ENCODE measurements at places on chromosomes 7 and 10.

DNA sequence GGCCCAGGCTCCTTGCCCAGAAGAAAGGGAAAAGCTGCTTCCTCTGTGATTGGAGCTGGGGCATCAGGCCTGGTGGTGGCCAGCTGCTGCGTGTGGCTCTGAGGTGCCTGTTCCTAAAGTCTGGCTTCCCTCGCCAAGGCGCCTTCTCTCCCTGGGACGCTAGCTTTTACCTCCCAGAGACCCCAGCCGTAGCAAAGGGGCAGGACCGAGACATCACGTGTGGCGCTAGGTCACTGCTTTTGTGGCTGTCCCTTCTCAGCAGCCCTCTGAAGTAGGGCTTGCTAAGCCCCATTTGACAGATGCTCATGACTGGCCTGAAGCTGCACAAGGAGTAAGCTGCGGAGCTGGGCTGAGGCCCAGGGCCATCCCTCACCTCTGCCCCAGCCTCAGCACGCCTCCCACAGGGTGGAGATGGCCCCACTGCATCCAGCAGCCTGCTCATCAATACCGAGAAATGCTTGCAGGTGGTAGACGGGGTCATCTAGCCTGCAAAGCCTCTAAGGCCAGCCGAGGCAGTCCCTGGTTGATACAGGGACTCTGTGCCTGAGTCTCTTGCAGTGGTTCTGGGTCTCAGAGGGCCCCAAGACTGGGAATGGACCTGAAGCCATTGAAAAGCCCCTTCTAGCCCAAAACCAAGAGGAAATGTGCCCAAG is 171.2 kb downstream of the LCOR start:
- DNase-seq: no peak

DNA sequence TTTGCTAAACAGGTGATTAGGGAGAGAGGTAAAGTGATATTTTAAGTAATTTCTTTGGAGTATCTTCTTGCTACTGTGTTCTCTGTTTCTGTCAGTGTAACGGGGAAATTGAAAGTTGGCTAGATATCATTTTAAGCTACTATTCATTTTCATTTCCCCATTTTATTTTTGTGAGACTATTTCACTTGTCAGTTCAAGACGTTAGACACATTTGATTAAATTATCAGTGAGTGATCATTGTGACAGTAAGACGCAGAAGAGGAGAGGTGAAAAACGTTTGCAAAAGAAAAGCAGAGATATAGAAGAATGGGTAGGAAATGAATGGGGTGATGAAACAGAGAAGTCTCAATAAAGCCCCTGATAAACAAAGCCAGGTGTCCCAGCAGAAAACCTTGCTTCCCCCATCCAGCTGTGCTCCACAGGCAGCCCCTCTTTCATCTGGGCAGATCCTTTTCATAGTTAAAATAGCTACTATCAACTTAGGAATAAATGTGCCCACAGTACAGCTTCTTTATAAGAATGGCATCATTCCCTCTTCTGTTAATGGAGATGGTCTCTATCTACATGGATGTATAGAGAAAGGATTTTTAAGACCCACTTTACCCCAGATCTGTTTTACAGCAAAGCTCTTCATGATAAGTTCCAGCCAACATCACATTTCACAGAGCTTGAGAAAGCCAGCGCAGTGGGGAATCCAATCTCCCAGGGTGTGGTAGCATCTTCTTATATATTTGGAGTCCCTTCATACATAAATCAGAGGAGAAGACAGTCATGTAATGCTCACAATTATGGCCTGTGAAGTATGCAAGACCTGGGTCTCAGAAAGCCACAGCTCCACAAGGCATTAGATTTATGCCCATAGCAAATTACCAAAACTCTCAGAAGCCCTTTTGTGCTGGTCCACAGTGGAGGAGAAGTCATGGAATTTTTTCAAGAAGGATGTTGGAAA is 138.1 kb upstream of the ITGB1 start:
- DNase-seq: no peak

DNA sequence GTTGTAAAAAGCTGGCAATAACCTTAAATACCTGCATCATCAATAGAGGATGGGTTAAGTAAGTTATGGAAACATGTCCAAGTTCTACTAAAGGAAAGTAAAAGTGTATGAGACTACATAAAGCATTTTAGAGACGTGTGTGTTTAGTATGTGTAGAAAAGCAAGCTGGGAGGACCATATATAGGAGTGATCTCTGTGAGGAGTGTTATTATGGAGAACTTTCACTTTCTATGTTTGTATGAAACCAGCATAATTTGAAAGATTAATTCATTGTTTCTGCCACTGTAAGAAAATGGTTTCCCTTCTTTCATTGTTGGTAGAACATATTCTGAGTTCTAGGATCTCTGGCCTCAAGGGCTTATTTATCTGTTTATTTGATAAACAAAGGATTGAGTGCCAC is 19.2 kb upstream of the PDLIM1 start:
- no peak for DNase-seq

GRCh38 chr10:130804281-130804680 is 507.2 kb downstream of the TCERG1L start:
- no peak for DNase-seq

DNA sequence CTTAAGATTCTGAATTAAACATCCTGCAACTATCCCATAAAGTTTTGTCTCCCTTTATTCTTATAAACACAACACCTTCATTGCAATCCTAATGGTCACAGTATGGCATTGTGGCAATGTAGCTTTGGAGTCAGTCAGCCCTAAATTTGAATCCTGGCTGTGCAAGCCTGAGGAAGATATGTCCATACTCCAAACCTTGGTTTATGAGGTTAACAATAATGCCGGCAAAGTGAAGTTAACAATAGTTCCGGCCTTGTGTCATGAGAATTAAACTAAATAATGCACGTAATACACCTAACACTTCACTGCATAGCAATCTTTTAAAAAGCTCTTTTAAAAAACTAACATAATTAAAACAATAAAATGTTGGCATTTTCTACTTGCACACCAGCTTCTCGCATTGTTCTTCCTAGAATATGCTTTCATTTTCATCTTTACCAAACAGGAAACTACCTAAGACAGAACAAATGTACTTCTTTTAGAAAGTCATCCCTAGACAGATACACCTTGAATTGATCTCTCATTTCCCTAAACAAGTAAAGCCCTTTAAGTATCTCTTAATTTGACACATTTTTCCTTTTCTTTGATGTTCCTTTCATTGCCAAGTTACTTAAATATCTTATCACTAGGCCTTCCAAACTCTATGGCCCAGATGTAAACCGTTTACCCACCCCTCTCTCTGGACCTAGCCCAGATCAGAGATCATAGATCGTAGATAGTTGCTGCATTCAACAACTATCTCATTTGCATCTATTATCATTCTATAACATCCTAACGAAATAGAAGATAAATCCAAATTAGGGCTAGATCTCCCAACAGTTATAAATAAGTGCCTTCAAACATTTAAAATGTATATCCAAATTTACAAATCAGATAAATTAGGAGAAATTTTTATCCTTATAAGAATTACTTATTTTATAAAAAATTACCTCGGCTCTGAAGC is 66.7 kb downstream of the CREB3L2 start:
- DNase-seq: no peak

GRCh38 chr7:14380881-14381280 is 391.4 kb upstream of the ETV1 start:
- DNase-seq: no peak

DNA sequence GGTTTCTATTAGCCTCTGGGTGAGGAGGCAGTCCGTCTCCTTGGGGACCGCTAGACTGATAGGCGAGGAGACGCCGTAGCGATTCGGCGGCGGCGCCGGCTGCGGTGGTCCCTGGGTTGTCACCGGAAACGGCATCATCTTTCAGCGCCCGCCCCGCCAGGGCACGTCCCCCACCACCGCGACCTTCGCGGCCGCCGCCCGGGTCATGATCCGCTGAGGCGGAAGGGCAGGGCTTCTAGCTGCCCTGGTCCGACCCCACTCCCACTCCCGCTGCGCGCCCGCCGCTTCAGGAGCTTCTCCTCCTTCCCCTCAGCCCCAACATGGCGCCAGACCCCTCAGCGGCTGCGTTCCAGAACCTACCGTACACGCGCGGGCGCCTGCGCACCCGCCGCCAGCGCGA is at the start of gene PAPOLB:
TSS of gene PAPOLB (minus strand) at position 358 of the 400 bp plus-strand sequence. CDS start at position 138, 220 bp downstream.
- peak; percentile 42 for DNase-seq

DNA sequence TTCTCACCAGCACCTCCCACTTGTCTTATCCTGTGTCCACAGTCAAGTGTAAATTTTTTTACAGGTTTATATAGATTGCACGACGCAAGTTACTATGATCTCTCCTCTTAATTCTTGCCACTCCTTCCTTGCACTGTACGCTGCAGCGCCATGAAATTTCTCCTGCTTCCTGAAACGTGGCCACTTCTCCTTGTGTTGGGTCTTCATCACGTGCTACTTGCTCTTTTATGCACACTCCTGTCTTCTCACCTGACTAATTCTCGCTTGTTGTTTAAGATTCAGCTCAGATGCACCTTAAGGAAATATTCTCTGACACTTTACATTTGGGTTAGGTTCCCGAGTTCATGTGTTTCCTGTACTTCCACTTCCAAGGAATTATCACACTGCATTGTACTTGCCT is 76.5 kb upstream of the ODAD2 start:
- DNase-seq: no peak

DNA sequence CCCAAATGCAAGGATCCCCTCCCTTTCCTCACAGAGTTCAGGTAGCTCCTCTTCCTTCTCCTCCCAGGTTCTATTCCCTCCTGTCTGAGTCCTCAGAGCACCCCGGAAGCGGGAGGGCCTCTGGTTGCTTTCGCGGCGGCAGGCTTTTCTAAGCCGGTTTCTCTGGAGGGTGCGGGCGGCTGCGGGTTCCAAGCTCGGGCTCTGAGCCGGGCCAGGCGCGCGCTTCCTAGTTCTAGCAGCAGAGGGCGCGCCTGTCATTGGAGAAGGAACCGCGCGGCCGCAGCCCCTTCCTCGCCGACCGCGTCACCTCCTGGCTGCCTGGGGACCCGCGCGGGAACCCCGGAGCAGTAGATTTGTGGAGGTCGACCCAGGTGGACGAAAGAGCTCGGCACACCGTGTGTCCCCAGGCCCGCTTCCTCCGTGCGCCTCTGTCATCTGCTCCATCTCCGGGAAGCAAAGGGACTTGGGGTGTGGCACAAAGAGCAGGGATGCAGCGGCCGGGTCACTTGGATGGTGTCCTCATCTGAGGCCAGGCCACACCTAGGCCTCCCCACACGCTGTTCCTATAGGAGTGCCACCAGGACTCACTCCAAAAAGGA is 389.0 kb upstream of the PODXL start:
- DNase-seq: peak; percentile 68

DNA sequence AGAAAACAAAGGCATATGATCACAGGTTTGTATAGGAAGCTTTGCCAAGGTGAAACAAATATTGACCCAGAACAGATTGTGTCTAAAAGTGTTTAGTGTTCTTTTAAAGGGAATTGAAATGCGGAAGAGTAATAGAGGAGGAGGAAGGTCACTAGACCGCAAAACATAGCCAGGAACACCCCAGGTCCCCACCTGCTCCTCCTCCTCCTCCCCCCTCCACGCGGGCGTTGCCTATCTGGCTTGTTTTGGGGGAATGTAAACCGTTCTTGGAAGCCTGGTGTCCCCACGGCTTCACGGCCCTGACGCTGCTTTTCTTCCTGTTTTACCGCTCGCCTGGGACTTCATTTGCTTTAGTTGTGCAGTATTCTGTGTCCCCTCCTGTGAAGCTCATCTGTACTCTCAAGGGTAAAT is 81.0 kb upstream of the PFKP start:
- peak; percentile 28 for DNase-seq

- DNase-seq: peak; percentile 10
Measured at GRCh38 chr7:154841731-154842331, 161.1 kb downstream of the PAXIP1 start.

- no peak for DNase-seq
Measured at GRCh38 chr7:101102026-101102425, 16.7 kb downstream of the TRIM56 start.

DNA sequence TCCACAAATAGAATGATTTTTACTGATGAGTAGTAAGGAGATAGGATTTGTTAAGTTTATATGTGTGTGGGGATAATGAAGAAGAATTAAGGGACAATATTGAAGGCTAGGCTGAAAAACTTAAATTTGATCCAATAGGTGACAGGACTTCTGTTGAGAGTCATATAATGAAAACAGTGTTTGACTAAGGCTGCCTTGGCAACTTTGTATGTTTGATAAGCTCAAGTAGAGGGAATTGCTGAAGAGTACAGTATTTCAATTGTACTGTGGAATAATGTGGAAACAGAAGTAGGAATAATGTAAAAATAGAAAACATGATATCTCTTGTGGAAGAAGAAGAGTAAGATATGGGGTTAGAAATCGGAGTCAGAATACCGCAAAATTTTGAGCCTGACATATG is 10.5 kb downstream of the R3HCC1L start:
- no peak for DNase-seq

GRCh38 chr7:30726296-30727006 is 25.5 kb upstream of the INMT start:
- DNase-seq: no peak

DNA sequence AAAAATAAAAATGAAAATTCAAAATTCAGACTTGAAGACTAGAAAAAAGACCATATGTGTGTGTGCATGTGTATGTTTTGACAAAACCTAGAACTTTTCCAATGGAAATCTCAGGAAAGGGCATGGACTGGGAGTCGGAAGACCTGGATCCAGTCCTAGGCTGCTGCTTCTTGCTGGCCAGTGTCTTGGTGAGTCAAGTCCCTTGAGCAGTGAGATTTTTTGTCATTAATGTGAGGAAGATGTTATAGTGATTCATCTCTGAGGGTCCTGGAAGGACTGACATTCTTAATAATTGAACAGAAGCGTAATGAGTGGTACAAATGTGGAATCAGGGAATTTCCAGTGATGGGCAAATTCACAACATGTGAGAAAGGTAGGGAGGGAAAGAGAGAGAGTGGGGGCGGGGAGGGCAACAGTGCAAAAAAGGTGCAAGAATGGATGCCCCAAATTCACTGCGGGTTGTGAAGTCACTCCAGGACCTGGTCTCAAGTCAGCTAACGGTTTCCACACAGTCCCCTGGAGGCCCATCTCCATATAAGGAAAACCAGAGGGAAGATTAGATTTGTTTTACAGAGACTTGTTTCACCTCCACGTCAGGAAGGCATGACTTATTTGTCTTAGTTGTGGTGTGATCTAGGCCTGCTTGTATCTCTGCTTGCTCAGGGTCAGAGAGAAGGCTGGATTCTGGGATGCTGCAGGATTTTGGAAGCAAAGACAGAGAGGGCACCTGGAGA is 201.7 kb downstream of the BUB3 start:
- DNase-seq: no peak

DNA sequence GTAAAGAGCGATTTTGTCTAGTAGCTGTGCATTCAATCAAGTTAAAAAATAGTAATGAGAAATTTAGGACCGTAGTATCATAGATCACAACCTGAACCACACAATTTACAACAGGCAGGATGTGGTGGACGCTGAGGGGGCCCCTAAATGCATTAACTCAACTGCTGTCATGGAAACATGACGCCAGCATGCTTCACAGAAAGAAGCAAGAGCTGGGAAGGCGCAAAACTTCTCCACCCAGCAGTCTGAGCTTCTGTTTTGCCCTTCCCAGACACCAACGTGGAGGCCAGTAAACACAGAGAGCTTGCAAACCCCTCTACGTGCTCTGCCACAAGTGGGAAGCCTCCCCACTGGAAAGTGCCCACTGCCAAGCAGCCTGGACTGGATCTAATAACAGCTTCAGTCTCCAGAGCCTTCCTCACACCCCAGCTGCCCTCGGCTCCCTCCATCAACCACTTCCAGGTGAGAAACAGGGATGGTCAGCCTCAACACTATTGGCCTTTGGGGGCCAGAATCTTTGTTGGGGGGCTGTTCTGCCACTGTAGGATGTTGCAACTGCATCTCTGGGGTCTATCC is 151.8 kb downstream of the SFMBT2 start:
- peak; percentile 87 for DNase-seq

Measured in hematopoietic multipotent progenitor cell treated with erythropoietin and hydrocortisone succinate and interleukin-3 and kit ligand, for 4 days (in vitro differentiated cells).